ENCODE measurements at places on chromosomes 4 and X. TPM values are rescaled to one million over a fixed set of nuclear protein-coding genes. Genes with fewer than 3 reads are reported as not detected.

- H3K27me3 ChIP-seq, result no peaks in the 10 kb centered on the region
- H3K36me3 ChIP-seq, result no peaks in the 10 kb centered on the region
- H3K27ac ChIP-seq, result no peak overlapping the region
- no peak overlapping the region for H3K4me3 ChIP-seq
- peaks cover 3% of the 10 kb centered on the region for H3K4me1 ChIP-seq
Observed at GRCh38 chr4:38308728-38309311, 348.6 kb downstream of the PTTG2 start.

- H3K27me3 ChIP-seq, result no peaks in the 10 kb centered on the region
- no peak overlapping the region for H3K4me3 ChIP-seq
- no peaks in the 10 kb centered on the region for H3K4me1 ChIP-seq
- peaks cover 8% of the 10 kb centered on the region for H3K36me3 ChIP-seq
Observed at GRCh38 chr4:88900432-88900831, 156.6 kb downstream of the FAM13A start.

DNA sequence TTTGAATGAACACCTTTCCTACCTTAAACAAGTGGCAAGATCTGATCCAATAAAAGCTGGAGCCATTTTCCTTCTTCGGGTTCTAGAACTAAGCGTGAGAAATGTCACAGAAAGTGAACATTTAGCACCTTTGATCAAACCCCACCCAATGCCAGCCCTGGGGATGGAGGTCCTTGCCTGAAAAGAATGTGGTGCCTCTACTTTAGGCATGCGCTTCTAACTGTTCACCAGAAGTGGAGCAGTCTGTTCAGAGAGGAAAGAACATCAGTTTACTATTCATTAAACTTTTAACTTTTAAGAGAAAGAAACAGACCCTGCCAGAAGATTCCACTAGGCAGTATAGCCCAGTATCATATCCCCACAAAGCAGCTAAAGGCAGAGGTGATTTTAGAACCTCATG, 75.9 kb downstream of the INTS12 start:
- H3K27ac ChIP-seq, result peak overlapping the region; percentile 71
- H3K4me1 ChIP-seq, result peaks cover 58% of the 10 kb centered on the region
- no peaks in the 10 kb centered on the region for H3K27me3 ChIP-seq
- no peaks in the 10 kb centered on the region for H3K36me3 ChIP-seq

DNA sequence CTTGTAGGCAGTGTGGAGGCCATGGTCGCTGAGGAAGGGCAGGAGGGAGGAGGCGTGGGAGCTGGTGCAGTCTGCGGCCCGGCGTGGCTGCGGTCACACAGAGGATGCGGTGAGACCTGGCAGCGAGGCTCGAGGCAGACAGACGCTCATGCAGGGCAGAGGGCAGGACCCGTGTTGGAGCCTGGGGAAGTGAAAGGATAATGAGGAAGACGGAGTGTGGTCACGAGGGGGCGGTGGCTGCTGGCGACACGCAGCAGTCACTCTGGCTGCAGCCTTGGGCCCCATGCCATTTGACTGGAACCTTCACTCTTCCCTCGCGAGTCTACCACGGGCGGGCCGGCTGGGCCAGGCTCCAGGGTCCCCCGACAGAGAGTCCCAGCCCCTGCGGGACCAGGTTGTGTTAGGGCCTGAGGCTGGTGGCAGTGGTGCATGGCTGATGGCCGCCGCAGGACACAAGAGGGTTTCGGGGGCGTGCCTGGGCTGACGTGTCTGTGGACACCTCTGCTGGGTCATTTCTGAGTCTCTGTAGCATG, 68.8 kb upstream of the HGFAC start:
- H3K27ac ChIP-seq, result no peak overlapping the region
- DNase-seq, result peak; percentile 68
- no peaks in the 10 kb centered on the region for H3K36me3 ChIP-seq
- no peak overlapping the region for H3K4me3 ChIP-seq

GRCh38 chr4:56400560-56400959, 13.3 kb upstream of the AASDH start:
- H3K4me3 ChIP-seq, result no peak overlapping the region
- no peaks in the 10 kb centered on the region for H3K4me1 ChIP-seq
- H3K27me3 ChIP-seq, result no peaks in the 10 kb centered on the region
- no peak for DNase-seq
- no peak overlapping the region for H3K27ac ChIP-seq

DNA sequence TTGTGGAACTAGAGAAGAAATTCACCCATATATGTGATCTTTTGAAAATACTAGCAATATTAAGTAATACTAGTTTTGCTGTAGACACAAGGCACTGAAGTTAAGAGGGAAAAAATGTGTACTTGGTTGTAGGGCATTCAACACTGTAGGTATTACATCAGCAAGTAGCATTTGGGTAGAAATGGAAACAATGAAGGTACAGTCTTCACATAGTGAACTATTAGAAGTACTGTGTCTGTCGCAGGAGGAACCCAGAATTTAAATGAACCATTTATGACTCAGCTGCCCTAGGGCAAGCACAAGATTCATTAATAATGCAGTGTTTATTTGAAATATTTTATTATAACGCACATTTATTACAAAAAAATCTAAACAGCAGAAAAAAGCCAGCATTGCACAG, 572.7 kb upstream of the TENM3 start:
- H3K4me1 ChIP-seq, result no peaks in the 10 kb centered on the region
- no peaks in the 10 kb centered on the region for H3K27me3 ChIP-seq
- no peaks in the 10 kb centered on the region for H3K36me3 ChIP-seq
- DNase-seq, result no peak
- H3K27ac ChIP-seq, result no peak overlapping the region

GRCh38 chr4:188289531-188290125, 150.4 kb downstream of the TRIML1 start:
- no peak overlapping the region for H3K27ac ChIP-seq
- no peaks in the 10 kb centered on the region for H3K27me3 ChIP-seq
- H3K4me1 ChIP-seq, result no peaks in the 10 kb centered on the region
- H3K36me3 ChIP-seq, result no peaks in the 10 kb centered on the region
- no peak for DNase-seq

Gene USP17L22
- not detected for total RNA-seq

Gene FOXR2
- not detected for total RNA-seq

Gene GRIA2
- total RNA-seq, result not detected
